ELR (cell line): ENCODE measurements at places on chromosomes 7 and 10.

DNA sequence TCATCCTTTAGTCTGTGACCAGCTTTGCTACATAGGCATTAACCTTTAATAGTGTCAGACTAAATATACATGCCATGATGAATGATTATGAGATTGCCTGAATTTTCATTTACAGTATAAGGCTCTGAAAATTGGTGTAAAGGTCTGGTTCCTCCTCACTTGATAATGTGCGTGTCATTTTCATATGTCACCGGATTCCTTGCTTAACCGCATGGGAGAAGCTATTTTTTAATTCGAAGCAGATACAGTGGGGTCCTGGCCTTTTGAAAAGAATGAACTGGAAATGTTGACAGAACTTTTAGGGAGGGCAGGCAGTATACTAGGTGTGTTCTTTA, 192.4 kb upstream of the SH2B2 start:
- no peak for DNase-seq

DNA sequence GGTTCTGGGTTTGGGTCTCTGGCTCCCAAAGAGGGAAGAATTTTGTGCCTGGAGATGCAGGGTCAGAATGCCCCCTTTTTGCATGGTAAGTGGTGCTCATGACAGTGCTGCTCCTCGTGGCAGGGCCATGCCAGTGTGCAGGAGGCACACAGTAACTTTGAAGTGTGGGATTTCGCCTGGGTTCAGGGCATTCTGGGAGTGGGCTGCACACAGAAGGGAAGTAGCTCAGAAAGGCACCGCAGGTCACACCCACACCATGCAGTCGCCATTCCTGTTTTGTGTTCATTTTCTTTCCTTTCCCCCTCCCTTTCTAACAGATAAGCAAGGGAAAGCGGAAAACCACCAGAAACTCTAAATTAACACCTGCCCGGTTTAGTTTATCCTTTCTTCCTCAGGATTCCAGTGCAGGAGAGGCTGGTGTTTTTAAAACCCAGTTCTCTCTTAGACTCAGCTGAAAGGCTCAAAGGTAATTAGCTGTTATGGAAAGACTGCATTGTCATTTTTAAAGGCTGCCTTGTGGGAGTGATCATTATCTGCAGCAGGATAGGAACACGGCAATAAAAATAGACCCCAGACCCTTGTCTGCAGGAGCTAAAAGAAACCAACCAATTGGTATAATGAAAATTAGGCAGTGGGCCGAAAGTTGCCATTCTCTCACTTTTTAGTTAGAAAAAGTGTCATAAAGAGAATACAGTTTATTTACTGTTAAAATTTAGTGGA, 50.2 kb downstream of the EEPD1 start:
- DNase-seq, result no peak

DNA sequence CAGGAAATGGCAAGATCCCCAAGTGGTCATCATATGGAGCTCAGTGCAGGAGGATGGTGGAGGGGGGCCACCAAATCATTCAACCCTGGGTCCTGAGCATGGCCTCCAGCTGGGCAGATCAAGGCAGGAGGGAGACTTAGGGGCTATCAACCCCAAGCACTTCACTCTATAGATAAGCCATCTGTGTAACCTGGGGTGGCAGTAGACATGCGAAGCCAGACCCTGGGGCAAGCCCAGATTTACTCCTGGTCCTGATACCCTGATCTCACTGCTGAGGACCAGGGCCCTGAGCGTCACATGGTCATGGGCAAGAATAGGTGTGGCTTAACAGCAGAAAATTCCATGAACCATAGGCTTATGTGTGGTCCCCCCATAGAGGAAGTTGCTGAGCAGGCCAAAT, 173.0 kb upstream of the ADCY1 start:
- DNase-seq, result no peak

DNA sequence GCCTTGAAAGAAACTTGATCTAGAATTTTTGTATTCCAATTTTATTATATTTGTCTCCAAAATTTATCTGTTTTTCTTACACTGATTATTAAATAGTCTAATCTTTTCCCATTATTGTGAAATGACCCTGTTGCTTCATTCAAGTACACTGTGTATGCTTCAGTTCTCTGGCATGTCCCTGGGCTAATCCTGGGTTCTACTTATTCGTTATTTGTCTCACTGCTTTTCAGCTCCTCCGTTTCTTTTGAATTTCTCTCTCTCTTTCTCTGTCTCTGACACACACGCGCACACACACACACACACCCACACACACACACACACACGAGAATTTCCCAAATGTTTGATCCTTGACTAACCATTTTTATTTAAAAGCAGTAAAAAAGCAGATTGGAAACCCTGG, 768.6 kb downstream of the NRG3 start:
- no peak for DNase-seq

GRCh38 chr10:1733720-1734119, 3.6 kb downstream of the ADARB2 start:
- DNase-seq, result no peak

DNA sequence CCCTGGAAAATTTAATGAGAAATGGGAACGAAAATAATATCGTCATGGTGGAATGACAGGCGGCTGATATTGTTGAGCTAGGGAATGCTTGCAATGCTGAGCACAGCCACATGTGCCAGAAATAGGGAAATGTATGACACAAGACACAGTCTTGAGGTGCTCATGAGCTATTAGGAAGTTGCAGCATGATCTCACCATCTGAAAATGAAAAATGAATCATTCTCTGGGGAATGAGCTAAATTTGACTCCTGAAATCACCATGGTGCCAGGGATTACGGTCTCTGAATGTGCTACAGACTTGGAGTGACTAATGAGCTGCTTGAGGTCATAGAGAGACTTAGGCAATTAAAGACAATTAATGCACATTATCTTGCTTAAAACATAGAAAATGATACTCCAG, 845.0 kb downstream of the CNTNAP2 start:
- peak; percentile 66 for DNase-seq
